ENCODE measurements at places on chromosomes 2 and 18.

DNA sequence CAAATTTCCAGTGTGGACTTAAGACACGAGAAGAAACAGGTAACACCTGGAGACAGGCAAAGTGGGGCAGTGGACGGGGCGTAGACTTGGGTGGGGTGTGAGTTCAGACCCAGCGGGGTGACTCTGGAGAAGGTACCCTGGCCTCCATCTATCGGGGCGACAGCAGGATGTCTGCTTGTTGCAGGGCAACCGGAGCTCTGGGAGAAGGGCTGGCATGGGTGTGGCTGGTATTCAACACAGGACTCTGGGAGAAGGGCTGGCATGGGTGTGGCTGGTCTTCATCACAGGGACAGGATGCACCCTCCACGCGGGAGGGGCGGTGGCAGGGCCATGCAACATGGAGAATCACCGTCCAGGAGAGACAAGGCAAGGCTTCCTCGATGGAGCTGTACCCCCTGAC, 198.5 kb downstream of the HDAC4 start:
- DNase-seq: no peak

DNA sequence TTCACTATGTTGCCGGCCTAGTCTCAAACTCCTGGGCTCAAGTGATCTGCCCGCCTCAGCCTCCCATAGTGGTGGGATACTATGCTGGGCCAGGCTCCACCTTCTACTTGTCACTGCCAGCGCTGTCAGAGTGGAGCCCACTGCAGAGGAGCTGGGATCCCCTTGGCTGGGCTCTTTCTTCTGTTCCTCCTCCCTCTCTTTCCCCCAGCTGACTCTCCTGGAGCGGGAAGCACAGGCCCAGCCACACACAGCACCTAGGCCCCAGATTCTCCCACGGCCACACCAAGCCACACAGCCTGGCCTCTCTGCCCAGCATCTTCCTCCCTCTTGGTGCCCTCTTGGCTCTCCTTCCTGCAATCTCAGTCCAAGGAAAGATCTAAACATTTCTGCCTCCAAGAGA, 3.7 kb upstream of the GAREM2 start:
- DNase-seq: no peak

GRCh38 chr2:237025090-237025865, 60.4 kb upstream of the COPS8 start:
- DNase-seq: peak; percentile 93

GRCh38 chr2:30155202-30155601, 8.4 kb downstream of the YPEL5 start:
- peak; percentile 65 for DNase-seq

GRCh38 chr2:240232961-240233884, 92.8 kb upstream of the OTOS start:
- DNase-seq: peak; percentile 75

- DNase-seq: no peak
These were observed 95.1 kb downstream of the SMAD7 start for GRCh38 chr18:48855422-48856377.

DNA sequence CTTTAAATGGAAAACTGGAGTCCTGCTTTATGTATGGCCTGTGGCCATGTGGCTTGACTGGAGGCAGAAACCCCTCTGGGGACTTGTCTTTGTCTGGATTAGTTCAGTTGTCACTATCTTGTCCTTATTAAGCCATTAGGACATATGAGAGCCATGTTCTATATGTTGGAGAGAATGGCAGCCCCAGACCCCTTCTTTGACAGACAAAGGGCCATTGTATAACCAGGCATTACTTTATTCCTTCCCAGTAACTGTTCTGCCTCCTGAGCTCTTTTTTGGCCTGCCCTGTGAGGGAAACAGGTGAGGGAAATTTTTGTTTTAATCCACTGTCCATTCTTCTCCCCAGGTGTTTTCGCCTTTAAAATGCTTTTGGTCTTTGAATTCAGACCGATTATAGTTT, 43.3 kb downstream of the FSHR start:
- DNase-seq: no peak

DNA sequence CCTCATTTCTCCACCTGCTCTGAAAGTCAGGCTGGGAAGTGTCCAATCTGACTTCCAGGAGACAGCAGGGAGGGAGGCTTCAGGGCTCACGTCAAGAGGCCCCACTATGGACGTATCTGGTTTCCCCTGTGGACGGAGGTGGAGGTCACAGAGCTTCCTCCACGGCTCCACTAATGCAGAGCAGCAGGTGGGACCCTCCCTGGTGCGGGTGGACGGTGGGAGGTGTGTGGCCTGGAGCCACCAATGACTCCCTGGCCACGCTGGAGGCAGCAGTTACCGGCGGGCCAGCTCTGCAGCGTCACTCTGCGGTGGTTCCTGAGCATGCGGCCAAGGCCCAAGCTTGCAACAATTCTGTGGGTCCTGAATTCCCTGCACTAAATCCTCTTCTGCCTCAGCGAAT, 9.0 kb downstream of the CRACDL start:
- DNase-seq: no peak

DNA sequence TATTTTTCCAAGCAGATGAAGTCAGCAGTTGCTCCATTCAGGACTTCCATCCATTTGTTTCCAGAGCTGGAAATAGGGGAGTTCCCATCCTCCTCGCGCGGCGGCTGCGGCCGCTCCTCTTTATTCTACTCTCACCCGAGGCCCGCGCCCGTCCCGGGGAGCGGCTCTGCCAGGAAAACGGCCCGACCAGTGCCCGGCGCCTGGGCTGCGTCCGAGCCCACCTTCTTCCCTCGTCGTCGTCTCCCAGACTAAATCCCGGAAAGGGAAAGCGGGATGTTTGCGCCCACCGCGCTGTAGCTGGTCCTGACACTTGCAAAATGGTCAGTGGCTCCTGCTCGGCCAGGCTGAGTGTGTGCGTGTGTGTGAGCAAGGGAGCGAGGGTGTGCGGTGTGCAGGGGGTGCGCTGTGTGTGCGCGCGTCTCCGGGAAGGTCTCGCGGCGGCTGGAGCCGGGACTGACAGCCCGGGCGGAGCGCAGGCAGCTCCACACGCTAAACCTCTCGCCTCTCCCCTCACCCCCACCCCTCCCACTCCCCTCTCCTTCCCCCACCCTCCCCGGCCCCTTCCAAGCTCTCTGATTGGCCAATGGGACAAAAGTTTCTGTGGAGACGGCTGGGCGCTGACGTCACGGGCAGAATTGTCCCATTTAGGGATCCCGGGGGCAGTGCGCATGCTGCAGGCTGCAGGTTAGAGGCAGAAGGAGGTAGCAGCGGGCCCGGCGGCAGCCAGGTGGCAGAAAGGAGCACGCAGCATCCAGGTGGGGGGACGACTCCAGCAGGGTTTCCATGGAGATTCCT, at the start of gene NOL4:
TSS of gene NOL4 (minus strand) at position 491 of the 795 bp plus-strand sequence. CDS start 1,660 bp downstream, outside the sequence.
- DNase-seq: peak; percentile 20

GRCh38 chr2:72921853-72922252, 4.5 kb downstream of the EMX1 start:
- DNase-seq: no peak

DNA sequence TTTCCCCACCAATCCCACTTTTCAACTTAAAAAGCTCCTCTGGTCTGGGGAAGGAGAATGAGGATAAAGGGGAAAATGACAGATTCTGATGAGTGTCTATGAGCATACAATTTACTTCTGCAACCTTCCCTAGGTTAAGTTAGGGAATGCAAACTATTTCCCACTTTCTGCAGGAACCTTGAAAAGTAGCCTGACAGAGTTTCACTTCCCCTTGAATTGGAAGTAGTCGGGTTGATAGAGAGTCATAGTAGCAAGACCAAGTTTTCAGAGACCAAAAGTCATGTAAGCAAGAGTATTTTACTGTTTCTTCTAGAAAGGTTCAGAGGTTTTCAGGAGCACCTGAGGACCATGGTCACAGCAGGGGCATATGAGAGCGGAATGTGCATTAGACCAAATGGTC, 815.1 kb downstream of the CPS1 start:
- DNase-seq: no peak

DNA sequence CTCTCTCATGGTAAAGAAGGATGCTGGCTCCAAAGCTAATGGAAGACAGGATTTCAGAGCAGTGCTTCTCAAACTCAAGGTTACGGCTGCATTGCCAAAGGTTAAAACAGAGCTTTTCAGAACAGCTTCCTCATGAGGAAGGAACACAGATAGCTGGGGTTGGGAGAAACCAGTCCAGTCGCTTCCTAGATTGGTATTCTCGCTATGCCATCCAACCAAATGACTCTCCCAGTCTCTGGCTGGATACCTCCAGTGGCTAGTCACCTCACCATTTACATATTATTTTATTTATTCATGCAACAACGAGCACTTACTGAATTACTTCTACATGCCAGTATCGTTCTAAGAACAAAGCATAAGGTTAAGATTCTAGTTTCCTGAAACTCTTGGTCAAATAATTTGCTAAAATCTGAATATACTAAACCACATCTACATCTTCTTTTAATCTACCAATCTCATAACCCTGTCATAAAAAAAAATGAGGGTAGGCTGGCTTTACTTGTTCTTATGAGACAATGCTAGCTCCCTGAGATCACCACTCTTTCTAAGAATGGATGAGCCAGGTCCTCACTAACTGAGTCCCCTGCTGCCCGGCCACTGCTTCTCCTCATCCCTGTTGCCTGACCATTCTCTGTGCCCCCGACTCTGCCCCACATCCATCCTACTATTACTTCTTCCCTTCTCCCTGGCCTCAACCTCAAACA, 20.4 kb downstream of the KDSR start:
- DNase-seq: no peak

GRCh38 chr2:173231465-173231864, 123.2 kb upstream of the CDCA7 start:
- DNase-seq: no peak

DNA sequence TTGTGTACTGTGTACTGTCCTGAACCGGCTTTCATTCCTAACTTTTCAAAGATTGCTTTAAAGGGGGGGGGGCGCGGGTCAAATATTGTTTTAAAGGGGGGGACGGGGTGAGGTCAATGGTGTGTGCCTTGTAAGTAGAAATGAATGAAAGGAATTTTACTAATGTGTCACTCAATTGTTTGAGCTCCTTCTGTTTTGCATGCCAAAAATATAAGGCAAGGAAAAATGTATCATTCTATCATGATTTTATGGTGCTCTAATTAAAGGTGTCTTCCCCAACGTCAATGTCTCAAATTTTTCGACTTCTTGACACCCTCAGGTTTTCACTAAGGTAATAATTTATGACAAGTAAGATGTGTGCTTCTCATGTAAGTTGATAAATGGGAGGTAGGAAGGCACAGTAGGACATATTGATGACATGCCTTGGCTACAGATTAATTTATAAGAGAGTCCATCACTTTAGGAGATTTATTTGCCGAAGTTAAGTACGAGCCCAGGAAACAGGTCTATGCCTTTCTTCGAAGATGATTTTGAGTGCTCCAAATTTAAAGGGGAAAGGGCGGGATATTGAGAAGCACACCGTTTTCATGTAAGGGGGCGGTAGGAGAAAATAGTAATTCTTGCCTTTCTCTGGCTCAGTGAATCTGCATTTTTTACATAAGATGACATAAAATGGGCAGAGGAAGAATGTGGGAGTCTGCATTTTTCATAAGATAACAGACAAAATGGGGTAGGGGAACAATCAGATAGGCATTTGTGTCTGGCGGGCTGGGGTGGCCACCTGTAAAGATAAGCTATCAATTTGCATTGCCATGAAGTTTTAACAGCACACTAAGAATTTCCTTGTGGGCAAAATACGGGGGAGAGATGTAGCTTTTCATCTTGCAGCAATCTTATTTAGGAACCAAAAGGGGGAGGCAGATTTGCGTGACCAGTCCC, 1.2 kb upstream of the TRAPPC8 start:
- no peak for DNase-seq
